Calu3 (cell line): ENCODE measurements at places on chromosomes 11 and 22. TPM values are rescaled to one million over a fixed set of nuclear protein-coding genes. Genes with fewer than 3 reads are reported as not detected.

DNA sequence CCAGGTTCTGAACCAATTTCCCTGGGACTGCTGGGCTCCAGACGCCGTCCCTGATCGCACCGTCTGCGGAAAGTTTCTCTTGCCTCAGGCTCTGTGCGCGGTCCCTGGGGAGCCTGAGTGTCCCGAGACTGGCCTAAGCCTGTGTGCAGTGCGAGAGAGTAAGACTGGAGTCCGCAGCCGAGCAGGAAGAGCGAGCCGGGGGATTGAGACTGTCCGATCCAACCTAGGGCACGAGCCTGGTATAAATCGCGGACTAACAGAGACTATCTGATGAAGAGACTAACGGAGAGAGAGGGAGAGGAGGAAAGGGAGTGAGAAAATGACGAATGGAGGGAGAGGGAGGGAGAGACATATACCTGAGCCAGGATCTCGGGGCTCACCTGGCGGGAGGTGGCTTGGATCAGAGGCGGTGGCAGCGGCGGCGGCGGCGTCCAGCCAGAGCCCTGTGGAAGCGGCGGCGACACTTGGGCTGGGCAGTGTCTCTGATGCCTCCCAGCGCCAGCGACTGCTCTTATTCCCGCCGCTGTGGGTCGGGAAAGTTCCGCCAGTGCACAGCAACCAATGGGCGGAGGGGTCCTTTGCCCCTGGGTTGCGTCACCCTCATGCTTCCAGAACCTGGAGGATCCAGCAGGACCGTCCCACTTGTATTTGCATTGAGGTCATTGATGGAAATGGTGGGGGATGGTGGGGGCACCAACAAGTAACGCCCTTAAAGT, at the start of gene CALCA:
TSS of gene CALCA (minus strand) at position 487 of the 716 bp plus-strand sequence. CDS start 1,159 bp downstream, outside the sequence.
- DNase-seq, result peak; percentile 30

GRCh38 chr11:56923116-56923515, 65.6 kb upstream of the OR5AK2 start:
- no peak for DNase-seq

DNA sequence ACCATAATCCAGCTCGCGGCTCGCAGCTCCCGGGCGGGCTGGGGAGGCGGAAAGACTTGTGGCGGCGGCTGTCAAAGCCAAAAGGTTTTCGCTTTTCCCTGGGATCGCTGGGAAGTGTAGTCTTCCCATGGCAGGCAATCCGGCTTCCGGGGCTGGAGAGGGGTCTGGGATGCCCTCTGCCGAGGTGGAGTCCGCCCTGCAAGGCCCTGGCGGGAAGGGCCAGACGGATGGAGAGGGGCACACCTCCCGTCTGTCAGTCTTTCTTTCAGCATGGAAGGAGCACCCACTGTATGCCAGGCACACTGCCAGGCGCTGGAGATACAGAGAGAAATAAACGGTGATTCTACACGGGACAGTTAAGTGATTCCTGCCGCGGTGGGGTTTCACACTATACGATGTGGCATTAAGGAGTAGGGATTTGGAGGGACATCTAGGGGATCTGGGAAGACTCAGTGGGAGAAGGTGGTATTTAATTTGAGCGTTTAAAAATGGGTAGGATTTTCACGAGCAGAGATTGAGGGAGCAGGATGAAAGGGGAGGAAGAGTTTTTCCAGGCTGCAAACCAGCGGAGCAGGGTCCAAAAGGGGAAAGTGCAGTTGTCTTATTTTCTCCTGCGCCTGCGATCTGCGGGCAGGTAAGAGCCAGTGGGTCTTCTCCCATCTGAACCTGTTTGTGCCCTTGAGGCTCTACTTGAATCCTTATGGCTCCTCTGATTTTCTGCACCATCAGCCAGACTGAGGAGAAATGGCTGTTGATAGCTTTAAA, at the start of gene BACE1:
TSS of gene BACE1 (minus strand) at position 60 of the 765 bp plus-strand sequence. CDS start 461 bp downstream, outside the sequence.
- DNase-seq, result peak; percentile 73

DNA sequence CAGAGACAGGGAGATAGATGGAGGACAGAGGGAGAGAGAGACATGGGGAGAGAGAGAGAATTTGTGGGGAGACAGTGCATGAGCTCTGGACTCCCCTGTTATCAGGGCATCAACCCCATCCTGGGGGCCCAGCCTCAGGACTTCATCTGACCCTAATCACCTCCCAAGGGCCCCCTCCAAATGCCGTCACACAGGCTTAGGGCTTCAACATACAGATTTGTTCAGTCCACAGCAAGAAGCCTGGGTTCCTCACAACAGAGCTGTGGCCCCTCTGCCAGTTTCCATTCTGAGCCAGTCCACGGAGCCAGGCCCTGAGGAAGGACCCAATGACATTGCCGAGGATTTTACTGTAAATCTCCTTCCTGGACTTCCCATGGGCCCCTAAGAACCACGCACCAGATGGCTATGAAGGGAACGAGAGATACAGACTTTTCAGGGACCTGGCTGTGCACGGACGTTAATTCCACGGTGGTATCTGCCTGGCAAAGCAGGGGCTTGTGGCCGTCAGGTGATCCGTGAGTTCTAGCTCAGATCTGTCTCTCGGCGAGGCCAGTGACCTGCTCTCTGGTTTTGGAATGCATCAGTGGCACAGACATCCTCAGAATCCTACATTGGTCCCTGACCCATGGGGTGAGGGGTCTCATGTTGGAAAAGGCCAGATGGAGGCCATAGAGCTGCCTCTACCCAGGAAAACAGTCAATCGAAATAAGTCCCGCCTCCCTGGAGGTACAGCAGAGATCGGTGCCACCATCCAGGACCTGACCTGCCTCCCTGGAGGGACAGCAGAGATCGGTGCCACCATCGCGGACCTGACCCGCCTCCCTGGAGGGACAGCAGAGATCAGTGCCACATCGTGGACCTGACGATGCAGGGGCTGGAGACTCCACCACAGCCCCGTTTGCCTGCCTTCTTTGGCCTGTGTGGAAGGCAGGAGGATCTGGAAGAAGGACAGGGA, 8.7 kb upstream of the B4GALNT4 start:
- DNase-seq, result no peak

- peak; percentile 55 for DNase-seq
These were observed 17.5 kb downstream of the FGF3 start for GRCh38 chr11:69801513-69802335.

DNA sequence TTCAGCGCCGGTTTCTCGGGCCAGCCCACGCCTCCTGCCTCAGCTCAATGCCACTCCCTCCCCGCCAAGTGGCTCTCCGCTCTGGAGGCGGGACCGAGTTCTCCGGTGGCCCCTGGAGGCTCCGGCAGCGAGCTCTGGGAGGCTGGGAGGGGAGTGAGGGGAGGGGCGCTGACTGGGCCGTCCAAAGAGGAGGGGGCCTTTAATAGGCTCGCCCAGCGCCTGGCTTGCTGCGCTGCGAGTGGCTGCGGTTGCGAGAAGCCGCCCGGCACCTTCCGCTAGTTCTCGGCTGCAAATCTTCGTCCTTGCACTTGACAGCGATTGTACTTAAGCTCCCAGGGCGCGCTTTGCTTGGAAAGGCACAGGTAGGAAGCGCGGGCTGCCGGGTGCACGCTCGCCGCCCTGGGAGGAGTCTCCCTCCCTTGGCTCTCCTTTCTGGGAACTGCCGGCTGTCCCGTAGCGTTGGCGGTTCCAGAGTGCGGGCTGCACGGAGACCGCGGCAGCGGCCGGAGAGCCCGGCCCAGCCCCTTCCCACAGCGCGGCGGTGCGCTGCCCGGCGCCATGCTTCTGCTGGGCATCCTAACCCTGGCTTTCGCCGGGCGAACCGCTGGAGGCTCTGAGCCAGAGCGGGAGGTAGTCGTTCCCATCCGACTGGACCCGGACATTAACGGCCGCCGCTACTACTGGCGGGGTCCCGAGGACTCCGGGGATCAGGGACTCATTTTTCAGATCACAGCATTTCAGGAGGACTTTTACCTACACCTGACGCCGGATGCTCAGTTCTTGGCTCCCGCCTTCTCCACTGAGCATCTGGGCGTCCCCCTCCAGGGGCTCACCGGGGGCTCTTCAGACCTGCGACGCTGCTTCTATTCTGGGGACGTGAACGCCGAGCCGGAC, at the start of gene ADAMTS15:
TSS of gene ADAMTS15 (plus strand) at position 230 of the 894 bp plus-strand sequence. CDS start at position 559, 329 bp downstream.
- DNase-seq, result peak; percentile 75

Gene TMEM25
- 7.8 and 8.1 TPM in 2 replicates for total RNA-seq

Gene OR5A1
- not detected in 2 replicates for total RNA-seq

Gene SLC1A2
- total RNA-seq, result 0.37 and 0.40 TPM in 2 replicates

Gene ATM
- 39.5 and 39.8 TPM in 2 replicates for total RNA-seq

Gene NCAM1
- total RNA-seq, result 3.7 and 4.6 TPM in 2 replicates

Gene TNNT3
- not detected in 2 replicates for total RNA-seq

Gene SCARF2
- total RNA-seq, result 0.68 and 0.81 TPM in 2 replicates
